GM23248 (cell line): ENCODE measurements at places on chromosomes 1 and 21. TPM values are rescaled to one million over a fixed set of nuclear protein-coding genes. Genes with fewer than 3 reads are reported as not detected.
A peak's percentile ranks its signal among the peaks of the same experiment; 100 is the strongest.

GRCh38 chr1:76620371-76620770 is 246.9 kb upstream of the ST6GALNAC5 start:
- no peak for DNase-seq

GRCh38 chr1:13512472-13512871 is 1.3 kb downstream of the LRRC38 start:
- no peak for DNase-seq

- DNase-seq, result no peak
Observed at GRCh38 chr1:100720101-100720500, 559 bp downstream of the VCAM1 start.

- no peak for DNase-seq
Observed at GRCh38 chr1:222865718-222866117, 50.9 kb downstream of the DISP1 start.

GRCh38 chr1:11842154-11843041 is 5.2 kb downstream of the NPPA start:
- DNase-seq, result no peak

GRCh38 chr1:4273243-4273642 is 373.2 kb upstream of the C1orf174 start:
- DNase-seq, result no peak

DNA sequence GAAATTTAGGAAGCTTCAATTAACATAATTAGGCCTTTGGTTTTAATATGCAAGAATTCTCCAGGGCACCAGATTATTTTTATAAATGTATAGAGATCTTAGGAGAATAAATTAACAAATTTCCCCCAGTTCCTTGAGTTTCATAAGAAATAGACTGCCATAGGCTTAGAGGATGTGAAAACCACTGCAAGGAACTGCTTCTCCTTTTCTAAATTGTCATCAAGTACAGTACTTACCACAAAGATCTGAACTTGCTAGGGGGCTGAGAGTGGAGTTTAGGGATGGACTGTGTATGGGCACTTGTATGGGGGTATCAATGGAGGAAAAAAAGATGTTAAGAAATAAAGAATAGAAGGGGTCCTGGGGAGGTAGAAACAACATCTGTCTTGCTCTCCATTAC is 31.1 kb downstream of the LHX8 start:
- no peak for DNase-seq

GRCh38 chr1:230280054-230280795 is 145.9 kb downstream of the PGBD5 start:
- DNase-seq, result no peak

GRCh38 chr1:241962153-241962552 is 4.6 kb downstream of the BECN2 start:
- DNase-seq, result no peak

DNA sequence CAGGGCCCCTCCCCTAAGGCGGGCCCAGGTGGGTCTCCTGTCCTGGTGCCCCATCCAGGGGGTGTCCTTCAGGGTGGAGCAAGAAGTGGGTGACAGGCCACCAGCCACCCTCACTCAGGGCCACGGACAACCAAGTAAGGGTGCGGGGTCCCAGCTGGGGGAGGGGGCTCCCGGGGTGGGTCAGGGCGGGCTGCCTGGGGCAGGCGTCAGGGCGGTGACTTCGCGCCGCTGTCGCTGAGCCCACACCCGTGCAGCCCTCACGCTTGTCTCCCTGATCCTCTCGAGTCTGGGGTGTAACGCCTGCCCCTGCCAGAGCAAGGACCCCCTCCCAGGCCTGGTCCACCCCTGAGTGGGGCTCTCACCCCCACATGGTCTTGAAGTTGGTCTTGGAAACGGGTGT is 22.2 kb downstream of the ARHGEF16 start:
- DNase-seq, result no peak

DNA sequence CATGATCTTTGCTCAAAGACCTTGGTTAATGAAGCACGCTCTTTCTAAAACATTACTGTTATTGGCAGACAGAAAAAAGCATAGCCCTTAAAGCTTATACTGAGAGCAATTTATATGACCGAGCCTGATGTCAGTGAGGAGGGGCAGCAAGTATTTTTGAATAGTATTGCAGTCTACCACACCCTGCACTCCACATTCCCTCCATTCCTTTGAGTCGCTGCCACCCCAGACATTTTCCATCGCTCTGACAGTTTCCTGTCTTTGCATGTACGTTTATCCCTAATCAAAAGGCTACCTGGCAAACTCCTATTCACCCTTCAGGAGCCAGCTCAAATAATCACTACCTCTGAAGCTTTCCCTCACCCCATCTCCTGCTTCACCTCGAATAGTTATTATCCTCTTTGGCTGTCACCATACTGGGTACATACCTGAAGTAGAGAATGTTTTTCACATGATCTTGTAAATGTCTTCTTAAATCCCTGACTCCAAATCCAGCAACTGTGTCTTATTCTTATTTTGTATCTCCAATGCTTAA is 5.5 kb upstream of the JUN start:
- DNase-seq, result no peak

DNA sequence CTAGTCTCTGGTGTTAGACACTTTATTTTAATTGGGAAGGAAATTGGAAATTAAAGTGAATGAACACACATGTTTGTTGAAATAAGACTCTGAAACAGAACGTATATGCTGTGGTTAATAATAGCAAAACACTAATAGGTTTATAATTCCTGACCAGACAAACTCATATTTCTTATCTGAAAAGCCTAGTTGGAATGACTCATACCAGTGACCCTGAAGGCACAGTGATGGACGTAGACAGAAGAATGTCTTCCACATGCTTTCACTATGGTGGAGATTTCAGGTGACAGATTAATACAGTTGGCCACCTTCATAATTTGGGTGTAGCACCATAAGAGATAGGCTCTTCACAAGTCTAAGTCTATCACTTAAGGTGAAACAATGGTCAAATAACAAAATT is 83.0 kb upstream of the COL11A1 start:
- peak; percentile 10 for DNase-seq

- peak; percentile 81 for DNase-seq
Observed at GRCh38 chr1:247373721-247374141, 42.1 kb upstream of the ZNF496 start.

ANKRD65 gene
- 0.51 and 0.97 TPM in 2 replicates for total RNA-seq

RGS4 gene
- total RNA-seq, result 27.9 and 42.9 TPM in 2 replicates

VHLL gene
- not detected in 2 replicates for total RNA-seq

SPATA45 gene
- not detected in 2 replicates for total RNA-seq

ZNF678 gene
- 1.7 and 1.8 TPM in 2 replicates for total RNA-seq
